ENCODE measurements at places on chromosomes 11 and 22. TPM values are rescaled to one million over a fixed set of nuclear protein-coding genes. Genes with fewer than 3 reads are reported as not detected.
A peak's percentile ranks its signal among the peaks of the same experiment; 100 is the strongest.

- DNase-seq: no peak
Observed at GRCh38 chr22:40023341-40023841, 28.6 kb downstream of the FAM83F start.

DNA sequence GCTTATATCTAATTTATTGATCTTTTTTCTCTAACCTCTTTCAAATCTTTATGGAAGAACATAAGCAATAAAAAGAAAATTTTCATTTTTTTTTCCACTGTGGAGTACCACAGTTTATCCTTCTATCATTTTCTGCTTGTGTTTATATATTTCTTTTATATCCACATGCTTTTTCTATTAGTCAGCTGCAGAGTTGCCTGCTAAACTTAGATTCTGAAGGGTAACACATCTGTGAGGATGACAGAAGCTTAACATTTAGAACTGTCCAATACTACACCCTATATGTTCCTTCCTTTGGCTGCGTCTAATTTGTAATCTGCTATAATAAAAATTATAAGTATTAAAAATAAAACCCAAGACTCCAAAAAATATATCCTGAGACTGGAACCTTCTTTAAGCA, 20.8 kb downstream of the CCDC90B start:
- no peak for DNase-seq

DNA sequence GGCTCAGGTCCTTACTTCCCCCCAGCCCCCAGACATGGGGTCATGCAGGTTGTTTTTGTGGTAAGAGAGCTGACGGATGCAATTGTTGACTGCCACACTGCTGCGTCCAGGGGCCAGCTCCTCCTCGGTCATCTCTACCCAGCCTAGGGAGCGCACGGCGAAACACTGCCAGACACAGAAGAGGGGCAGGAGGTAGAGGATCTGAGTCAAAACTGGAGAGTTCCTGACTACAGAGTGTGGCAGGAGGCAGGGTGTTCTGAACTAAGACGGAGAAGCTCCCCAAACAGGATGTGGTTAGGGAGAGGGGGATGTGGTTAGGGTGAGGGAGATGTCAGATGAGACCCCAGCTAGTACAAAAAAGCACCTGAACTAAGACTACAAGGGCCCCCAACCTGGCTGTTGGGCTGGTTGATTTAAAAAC, 12.3 kb downstream of the SMPD1 start:
- no peak for DNase-seq

DNA sequence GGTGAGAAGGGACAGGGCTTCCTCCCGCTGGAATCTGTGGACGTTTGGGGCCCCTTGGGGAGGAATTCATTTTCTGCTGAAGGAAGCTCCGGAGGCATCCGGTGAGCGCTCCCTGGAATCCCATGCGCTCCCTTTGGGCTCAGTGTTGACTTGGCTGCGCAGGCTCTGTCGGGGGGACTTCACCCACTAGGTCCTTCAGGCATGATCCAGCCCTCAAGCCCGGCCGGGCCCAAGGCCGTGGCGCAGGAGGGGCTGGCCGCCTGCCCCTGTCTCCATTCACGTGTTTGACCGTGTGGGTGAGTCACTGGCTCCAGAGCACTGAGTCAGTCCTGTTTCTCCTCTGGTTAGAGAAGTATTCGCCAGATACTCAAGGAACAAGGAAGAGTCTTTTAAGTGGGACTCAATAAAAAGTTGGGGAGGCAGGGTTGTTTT, 1.4 kb downstream of the CTTN start:
- DNase-seq: peak; percentile 96

- no peak for DNase-seq
Observed at GRCh38 chr11:11251394-11251970, 101.6 kb downstream of the CSNK2A3 start.

DNAJB7 gene
- total RNA-seq: not detected

PAMR1 gene
- 493 TPM for total RNA-seq

OPCML gene
- total RNA-seq: under 0.01 TPM
